HepG2 (cell line): ENCODE measurements at places on chromosomes 4 and X. TPM values are rescaled to one million over a fixed set of nuclear protein-coding genes. Genes with fewer than 3 reads are reported as not detected.

DNA sequence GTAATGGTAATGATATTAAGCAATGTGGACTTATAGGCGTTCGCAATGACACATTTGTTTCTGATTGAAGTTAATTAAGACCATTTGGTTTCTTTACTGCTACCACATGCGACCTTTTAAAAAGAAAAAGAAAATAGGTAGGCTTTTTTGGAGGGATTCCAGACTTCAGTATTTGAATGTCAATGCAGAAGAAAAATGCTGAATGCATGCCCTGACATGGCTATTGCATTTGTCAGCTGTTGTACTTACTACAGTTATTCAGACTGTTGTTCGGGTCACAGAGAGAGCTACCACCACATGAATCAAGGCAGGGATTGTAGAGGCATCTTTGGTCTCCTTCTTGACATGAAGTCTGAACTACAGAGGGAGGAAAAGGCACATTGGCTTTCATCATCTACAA, 163.7 kb downstream of the CORIN start:
- no peak for DNase-seq

GRCh38 chrX:22081475-22082092, 49.5 kb downstream of the PHEX start:
- DNase-seq, result peak; percentile 18

Gene SMIM31
- total RNA-seq, result not detected in 2 replicates

Gene FAM241A
- 0.69 and 0.74 TPM in 2 replicates for total RNA-seq

DNA sequence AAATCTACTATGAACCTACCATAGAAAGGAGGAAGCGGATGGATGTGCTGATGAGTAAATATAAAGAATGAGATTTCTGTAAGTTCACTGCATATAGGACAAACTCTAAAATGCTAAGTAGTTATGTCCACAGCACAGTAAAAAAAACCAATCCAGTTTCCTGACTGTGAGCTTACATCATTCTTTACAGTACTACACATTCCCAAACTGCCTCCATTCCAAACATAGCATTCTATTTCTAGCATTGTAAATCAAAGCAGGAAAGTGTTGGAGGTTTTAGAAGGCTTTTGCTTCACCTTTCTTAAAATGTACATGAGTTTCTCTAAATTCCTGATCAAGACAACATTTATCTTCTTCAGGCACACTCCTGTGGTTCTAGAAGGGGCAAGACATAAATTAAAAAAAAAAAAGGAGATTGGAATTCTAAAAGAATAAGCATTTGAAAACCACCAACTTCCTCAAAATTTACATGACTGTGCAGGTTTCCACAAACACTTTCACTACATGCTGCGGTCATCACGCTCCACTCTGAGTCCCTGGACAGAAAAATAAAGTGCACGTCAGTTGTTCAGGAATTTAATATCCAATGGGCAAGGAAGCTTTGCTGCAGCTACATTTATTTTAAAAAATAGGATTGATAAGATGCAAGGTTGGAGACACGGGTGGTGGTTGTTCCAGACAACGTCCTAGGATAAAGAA, 297.6 kb upstream of the STS start:
- no peak for DNase-seq

DNA sequence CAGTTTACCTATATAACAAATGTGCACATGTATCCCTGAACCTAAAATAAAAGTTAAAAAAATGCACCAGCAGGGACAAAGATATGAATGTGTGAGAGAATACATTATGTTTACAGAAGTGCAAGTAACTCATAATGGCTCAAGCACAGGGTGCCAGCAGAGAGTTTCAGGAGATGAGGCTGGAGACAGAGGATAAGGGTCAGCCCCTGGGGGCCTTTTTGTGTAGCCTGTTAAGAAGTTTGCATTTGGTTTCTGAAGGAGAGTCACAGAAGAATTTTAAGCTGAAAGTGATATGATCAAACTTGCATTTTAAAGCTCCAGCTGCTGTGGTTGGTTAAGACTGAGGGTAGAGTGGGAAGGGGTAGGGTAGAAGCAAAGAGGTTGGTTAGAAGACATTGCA, 48.6 kb upstream of the CAPN6 start:
- no peak for DNase-seq

DNA sequence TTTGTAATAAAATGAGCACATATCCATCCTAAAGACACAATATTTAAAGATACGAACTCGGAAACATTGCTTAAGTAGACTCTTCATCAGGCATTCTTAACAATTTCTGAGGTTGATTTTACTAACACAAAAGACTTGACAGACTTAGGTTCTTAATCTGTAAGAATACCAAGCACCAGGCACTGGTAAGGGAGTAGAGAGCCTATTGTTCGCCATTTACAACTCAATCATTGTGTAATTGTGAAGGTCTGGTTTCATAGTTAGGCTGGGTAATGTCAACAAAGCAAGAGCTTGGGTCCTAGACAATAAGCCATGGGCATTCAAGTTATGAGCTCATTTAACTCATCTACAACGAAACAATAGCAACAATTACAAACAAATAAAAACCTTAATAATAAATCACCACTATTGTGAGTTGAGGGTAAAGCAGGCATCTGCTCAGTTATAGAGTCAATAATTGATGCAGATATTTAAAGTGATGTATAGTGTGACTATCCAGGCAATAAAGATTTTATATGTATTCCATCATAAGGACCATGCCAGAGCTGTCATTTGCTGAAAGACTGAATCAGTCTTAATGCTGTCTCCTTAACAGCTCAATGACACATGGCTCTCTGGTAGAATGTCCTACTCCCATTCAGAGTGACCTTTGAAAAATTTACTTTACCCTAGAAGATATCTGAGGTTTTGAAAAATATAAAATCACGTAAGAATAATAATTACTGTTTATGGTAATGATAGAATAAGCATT, 664.0 kb upstream of the PCDH7 start:
- DNase-seq, result no peak

DNA sequence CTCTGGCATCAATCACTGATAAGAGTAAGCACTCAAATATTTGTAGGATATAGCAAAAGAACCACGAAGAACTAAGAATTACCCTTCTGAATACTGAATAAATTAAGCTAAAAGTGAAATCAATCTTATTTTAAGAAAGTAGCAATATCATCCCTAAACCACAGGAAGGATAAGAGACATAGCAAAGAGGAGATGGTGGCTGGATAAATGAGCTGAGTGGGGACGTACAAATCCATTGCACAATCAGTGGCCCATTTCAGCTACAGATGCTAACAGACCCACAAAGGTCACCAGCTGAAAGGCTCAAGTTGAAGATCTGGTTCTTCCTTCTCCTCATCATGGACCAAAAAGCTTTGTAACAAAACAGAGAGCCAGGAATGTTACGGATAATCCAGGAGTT, 77.1 kb downstream of the SLC9A7 start:
- no peak for DNase-seq

GRCh38 chr4:40373636-40374035, 38.5 kb downstream of the CHRNA9 start:
- DNase-seq, result no peak

Gene PDLIM3
- 5.9 and 6.3 TPM in 2 replicates for total RNA-seq

DNA sequence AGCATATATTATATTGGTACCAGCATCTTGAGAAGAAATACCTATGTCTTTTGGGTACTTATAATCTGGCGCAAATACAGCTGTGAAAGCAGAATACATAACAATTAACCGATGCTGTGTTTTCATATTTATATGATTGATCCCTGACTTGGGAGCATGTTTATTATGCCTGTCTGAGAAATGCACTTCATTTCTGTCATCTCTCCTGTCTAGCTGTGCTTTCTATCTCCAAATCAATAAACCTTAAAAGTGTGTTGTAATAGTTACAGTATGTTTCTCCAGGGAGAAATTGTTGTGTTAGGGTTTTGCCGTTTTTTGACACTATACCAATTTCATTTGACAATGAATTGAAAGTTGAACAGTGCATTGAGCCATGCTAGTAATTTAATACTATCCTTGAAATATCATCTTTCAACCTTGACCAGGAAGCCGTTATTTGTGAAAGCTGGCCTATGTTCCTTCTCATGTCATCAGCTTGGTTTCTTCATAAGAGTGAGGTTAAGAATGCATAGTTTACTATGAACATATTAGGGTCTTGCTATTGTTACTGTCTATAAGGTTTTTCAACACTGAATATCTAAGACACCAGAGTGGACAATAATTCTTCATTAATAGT, 206.2 kb upstream of the PCDH18 start:
- no peak for DNase-seq

DNA sequence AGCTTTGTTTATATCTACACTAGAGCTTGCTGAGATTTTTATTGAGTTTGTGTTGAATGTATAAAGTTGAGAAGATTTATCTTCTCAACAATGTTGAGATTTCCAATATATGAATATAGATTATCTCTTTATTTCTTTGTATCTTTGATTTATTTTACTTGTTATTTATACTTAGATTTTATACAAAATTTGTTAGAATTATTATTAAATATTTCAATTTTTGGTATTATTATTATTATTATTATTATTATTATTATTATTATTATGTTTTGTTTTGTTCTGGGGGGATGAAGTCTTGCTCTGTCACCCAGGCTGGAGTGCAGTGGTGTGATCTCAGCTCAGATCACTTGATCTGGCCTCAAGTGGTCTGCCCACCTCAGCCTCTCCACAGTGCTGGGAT, 322.5 kb downstream of the PPARGC1A start:
- DNase-seq, result no peak

DNA sequence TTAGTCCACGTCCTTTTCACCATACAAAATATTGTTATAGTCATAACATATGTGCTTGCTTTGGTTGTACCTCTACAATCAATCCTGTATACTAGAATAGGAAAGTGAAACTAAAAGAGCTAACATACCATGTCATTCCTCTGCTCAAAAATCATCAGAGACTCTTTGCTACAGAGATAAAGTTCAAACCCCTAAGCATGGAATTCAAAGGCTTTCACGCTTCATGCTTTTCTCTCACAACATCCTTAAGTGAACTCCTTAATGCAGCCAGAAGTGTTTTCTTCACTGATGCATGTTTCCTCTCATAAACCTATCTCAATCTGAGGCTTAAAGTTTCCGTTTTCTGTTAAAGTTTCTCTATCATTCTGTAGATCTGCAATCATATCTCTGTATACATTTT, 744.6 kb upstream of the IGFBP7 start:
- DNase-seq, result no peak

Gene MAOA
- 14.7 and 24.6 TPM in 2 replicates for total RNA-seq

- no peak for DNase-seq
These were observed 46.7 kb upstream of the BTC start for GRCh38 chr4:74840936-74841509.

Gene GPR78
- total RNA-seq, result 0.07 TPM in 1 of 2 replicates, not detected in the other

GRCh38 chr4:1232661-1233621, 16.0 kb downstream of the CTBP1 start:
- no peak for DNase-seq

DNA sequence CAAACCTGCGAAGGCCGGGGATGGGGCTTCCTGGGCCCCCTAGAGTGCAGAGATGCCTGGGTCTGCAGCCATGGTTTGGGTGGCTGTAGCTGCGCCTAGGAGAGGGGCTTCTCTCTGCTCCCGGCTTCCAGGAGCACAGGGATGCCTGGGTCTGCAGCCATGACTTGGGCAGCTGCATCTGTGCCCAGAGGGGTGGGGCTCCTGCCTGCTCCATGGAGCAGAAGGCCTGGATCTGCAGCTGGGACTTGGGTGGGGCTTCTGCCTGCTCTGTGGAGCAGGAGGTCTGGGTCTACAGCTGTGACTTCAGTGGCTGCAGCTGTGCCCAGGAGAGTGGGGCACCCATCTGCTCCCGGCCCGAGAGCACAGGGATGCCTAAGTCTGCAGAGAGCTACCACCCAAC, 20.8 kb downstream of the SPON2 start:
- no peak for DNase-seq

Gene RAB39B
- 0.07 and 0.15 TPM in 2 replicates for total RNA-seq

DNA sequence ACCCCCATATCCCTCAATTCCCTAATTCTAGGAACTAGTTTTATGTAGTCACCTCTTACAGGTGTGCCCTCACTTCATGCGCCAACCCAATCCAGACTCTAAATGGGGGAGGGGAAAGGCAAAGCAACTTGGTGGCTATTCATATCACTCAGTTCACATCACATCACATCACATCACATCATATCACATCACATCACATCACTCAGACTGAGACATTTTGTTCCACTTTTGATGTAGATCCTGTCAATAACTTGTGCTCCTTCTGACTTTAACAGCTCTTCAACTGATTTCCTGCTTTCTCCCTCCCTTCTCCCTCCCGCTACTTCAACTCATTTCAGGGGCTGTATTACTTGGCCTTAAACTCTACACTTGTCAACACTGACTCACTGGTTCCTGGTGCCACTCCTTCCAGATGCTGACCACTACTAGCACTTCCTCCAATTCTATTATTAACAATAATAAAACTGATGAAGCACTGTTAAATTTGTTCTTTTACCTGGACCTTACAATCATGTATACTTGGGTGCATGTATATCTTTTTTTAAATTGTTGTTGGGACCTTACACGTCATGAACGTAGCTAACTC, 29.1 kb upstream of the PLS3 start:
- DNase-seq, result no peak

GRCh38 chr4:87521757-87522374, 7.3 kb downstream of the SPARCL1 start:
- DNase-seq, result no peak

DNA sequence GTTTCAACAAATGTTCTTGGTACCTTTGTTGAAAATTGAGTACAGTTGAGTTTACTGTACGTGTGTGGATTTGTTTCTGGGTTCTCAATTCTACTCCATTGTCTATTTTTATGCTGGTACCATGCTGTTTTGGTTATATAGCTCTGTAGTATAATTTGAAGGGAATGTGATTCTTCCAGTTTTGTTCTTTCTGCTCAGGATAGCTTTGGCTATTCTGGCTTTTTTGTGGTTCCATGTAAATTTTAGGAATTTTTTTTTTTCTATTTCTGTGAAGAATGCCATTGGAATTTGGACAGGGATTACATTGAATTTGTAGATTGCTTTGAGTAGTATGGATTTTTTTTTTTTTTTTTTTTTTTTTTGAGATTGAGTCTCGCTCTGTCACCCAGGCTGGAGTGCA, 373.4 kb downstream of the IL15 start:
- DNase-seq, result no peak

DNA sequence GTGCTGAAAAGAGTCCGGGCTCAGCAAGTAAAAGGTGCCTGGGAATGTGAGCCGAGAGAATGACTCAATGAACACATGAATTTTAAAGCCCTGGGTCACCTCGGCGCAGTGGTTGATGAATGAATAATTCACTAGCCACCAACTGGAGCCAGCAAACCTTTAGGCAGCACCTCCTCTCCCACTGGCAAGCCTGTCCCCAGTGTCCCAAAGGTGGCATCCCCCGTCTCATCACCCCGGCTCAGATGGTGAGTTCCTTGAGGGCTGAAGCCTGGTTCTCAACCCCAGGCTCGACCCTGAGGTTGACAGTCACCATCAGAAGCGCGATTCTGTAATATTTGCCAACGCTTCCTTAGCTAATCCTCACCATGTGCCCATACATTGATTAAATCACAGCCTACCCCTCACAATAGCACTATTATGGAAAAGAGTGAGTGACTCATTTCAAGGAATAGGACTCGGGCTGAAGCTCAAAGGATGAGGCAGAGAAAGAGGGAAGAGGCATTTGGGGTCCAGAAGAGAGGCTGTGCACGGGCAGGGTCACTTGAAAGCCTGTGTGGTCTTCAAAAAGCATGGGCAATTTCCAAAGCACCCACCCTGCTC, 2.7 kb upstream of the CCNQ start:
- DNase-seq, result no peak
